ENCODE measurements at places on chromosomes 1 and 21.

DNA sequence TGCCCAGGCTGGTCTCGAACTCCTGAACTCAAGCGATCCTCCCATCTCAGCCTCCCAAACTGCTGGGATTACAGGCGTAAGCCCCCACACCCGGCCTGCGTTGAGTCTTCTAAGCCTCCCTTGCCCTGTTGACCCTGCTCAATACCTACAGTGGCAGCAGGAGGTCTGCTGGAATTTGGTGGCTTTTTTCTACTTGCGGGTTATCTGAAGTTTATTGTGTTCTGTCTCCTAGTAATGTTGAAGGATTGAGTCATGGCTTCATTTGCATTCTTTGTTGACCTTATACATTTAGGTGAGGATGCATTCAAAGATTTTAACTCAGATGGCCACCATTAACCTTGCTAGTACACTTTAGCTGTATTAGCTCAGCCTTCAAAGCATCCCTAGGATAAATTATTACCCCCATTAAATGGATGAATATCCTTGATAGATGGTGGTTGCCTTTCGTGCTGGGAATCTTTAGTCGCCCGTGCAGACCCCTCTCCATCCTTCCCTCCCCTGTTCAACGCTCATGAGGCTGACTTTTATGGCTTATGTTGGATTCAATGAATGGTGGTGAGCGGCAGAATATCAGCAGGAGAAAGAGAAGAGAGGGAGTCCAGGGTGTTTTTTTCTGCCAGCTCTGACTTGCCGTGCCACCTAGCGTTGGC, 9.7 kb upstream of the NPPB start:
- DNase-seq: no peak

DNA sequence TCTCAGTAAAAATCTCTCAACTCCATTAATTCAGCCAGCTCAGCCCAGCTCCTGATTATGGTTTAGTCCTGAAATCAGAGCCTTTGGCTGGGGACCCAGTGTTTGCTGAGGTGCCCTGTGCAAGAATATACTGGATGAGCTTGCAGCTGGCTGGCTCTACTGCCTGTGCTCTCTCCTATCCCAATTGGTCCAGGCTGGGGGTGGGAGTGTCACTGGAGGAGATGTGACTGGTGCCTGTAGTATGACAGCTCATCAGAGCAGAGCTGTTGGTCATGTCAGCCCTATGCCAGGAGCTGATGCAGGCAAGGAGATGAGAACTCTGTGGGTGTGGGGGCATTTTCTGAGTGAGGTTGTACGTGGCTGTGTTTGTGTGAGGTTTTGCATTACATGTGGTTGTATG, 87.0 kb downstream of the TNR start:
- no peak for DNase-seq

- no peak for DNase-seq
Observed at GRCh38 chr1:77910116-77910515, 21.7 kb downstream of the NEXN start.

DNA sequence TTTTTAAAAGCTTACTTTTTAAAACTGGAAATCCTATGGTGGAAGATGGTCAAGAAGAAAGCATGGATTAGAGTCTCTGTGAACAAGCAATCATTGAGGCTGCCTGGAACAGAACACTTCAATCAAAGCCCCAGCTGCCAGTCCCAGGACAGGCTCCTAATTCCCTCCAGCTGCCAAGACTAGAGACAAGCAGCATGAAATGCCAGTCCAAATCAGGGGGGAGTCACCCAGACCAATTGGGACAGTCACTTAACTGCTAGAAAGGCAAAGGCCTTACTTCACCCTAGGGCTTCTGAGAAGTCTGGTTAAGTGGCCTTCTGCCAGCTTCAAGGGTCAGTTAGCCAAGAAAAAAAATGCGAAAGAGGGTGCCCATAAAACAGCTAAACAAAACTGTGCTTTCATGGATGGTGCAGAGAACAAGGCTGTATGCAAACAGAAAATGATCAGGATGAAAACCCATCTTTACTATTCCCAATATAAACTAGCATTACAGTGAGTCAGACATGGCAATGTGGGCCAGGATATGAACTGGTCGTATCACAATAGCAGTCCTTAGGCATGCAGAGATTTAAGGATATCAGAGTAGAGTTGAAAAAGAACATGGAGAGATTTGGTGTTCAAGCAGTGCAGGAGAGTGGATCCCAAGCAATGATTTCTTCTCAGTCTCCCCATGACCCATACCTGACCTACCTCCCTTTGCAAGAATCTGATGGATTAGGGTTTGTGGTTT, 31.0 kb upstream of the MAN1A2 start:
- no peak for DNase-seq
